ENCODE measurements at places on chromosomes 1 and 21. TPM values are rescaled to one million over a fixed set of nuclear protein-coding genes. Genes with fewer than 3 reads are reported as not detected.

- H3K4me3 ChIP-seq, result no peak overlapping the region
- peaks cover 3% of the 10 kb centered on the region for H3K27me3 ChIP-seq
These were observed 5.6 kb upstream of the LYST start for GRCh38 chr1:235872270-235872669.

DNA sequence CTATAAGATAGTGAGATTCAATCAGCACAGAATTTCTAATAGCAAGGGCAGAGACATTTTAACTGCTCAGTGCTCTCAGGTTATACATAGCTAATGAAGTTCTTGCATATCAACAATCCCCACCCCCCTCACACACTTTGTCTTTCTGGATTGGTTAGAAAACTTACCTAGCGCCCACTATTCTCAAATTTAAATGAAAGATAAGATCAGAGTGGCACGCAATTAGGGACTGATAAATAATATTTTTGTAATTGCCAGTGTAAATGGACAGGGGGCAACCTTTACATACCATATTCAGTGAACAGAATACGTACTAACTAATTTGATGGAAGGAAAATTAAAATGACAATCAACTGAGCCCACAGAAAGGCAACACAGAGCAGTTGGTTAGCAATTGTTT is 11.7 kb downstream of the SELL start:
- no peak for DNase-seq
- no peaks in the 10 kb centered on the region for H3K27me3 ChIP-seq
- peaks cover 5% of the 10 kb centered on the region for H3K4me1 ChIP-seq
- no peak overlapping the region for H3K27ac ChIP-seq
- H3K36me3 ChIP-seq, result no peaks in the 10 kb centered on the region
- H3K4me3 ChIP-seq, result no peak overlapping the region

DNA sequence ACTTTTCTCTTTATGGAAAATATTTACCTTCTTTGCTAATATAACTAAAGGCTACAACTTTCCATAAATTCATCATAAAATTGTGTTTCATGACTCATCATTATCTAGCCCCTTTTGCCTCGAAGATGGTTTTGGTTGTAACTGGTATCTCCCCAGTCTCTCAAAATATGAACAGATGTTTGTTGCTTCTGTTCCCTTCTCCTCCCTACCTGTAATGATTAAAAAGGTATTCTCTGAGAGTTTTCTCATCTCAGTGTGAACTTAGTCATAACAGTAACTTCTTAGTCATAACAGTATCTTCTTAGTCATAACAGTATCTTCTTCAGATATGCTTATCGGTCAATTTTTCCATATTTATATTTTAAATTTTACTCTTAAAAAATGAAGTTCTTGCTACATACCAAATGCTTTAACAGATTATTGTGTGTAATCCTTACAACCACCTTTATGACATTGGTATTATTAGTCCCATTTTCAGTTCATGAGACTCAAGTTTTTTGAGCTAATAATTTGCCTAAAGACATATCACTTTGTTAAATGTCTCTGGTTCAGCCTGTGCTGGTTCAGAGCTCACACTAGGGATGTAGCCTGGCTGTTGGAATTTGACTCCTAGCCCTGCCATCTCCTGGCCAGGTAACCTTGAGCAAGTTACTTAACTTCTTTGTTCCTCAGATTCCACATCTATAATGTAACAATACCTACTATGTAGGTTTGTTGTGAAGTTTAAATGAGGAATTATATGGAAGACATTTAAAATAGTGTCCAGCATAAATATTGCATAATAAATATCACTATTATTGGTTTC is 32.6 kb downstream of the ATP1B1 start:
- H3K27me3 ChIP-seq, result no peaks in the 10 kb centered on the region
- no peaks in the 10 kb centered on the region for H3K36me3 ChIP-seq
- H3K27ac ChIP-seq, result no peak overlapping the region
- H3K4me1 ChIP-seq, result no peaks in the 10 kb centered on the region

DNA sequence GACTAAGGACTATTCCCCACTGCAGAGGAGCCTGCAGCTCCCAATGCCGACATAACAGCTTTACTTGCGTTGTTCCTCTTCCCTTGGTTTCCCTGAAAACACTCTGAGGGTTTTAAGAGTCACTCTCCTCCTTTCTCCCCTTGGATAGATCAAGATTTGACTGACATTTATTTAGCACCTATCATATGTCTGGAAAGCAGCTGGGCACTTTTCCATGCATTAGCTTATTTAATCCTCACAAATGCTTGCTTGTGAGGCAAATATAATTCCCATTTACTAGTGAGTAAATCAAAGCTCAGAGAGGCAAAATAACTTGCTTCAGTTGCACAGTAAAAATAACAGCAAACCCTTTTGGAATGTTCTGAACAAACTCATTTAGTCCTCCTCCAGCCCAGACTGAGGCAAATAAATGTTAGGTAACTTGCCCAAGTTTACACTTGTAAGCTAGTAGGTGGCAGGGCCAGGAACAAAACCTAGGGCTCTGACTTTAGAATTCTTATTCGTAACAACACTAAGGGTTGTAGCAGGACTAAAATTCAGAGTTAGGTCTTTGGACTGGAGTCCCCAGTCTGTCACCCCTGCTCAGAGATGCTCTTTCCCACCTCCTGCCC is 81.4 kb downstream of the KCND3 start:
- no peak overlapping the region for H3K27ac ChIP-seq
- no peaks in the 10 kb centered on the region for H3K27me3 ChIP-seq
- H3K4me3 ChIP-seq, result no peak overlapping the region

DNA sequence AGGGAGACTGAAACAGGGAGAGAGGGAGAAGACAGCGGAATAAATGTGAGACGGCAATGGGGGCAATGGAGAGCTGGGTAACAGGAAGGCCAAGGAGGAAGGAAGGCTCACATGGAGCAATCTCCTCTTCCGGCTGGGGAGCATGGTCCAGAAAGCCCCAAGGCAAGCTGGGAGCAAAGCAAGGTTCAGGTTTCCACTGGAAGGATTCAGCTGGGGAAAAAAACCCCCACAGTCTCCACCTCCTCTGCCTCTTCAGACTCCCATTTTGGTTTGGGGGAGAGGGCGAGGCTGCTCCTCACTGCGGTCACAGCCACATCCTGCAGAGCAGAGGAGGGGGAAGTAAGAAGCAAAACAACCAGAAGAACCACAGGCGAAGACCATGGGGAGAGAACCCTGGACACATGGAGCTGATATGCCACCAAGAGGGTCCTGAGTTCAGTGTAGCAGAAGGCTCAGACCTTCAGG is 650 bp downstream of the TNFAIP8L2 start:
- peaks cover 18% of the 10 kb centered on the region for H3K4me1 ChIP-seq
- peaks cover 16% of the 10 kb centered on the region for H3K36me3 ChIP-seq
- H3K27ac ChIP-seq, result no peak overlapping the region
- no peak for DNase-seq
- H3K27me3 ChIP-seq, result no peaks in the 10 kb centered on the region

TMEM61 gene
- total RNA-seq, result not detected

DNA sequence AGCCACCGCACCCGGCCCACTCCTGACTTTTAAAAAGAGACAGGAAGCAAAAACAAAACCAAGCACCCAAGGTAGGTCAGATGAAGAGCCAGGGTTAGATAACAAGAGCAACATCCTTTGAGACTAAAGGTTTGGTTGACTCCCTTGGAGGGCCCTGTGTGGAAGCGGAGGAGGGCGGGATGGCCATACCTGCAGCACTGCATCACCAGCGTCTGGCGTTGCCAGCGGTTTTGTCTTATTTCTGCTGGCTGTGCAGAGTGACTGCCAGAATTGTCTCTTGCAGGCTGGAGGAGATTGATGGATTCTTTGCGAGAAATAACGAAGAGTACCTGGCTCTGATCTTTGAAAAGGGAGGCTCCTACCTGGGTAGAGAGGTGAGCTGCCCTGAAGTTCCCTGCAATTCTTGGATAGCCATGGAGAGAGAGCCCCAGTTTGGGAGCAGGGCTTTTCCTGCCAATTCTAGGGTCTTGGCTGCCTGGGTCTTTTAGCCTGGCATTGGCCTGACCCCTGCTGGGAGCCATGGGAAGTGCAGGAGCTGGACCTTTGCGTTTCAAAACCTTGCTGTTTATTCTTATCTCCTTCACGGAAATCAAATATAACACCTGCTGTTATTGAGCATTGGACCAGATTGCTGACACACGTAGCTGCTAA is 24.0 kb downstream of the QSOX1 start:
- H3K4me1 ChIP-seq, result no peaks in the 10 kb centered on the region
- H3K27ac ChIP-seq, result no peak overlapping the region
- DNase-seq, result peak; percentile 64

DNA sequence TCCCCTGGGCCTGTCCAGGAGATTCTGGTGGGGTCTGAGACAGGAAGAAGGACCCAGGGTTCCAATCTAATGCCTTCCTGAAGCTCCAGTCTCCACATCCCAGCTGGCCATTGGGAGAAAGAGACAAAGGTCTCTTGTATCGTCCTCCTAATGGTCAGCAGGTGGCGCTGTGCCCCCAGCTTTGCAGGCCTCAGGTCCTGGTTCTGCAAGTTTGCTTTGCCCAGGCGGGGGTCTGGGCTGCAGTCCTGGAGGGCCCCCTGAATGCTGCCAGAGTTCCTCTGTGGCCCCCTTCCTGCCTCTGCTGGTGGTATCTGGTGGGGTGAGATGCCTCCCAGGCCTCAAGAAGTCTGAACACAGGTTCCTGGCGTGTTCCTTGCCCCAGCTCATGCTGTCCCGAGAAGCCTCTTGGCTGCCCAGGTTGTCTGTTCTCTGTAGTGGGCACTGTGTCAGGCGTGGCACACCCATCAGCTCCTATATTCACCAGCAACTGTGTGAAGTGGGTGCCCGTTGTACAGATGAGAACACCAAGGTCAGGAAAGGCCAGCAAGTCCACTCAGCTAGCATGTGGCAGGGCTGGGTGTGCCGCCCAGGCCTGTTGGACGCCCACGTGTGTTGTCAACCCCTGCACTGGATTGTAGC is 33.8 kb upstream of the CSF3R start:
- no peak overlapping the region for H3K27ac ChIP-seq
- H3K4me1 ChIP-seq, result no peaks in the 10 kb centered on the region
- DNase-seq, result peak; percentile 43
- H3K27me3 ChIP-seq, result peaks cover 1% of the 10 kb centered on the region

DNA sequence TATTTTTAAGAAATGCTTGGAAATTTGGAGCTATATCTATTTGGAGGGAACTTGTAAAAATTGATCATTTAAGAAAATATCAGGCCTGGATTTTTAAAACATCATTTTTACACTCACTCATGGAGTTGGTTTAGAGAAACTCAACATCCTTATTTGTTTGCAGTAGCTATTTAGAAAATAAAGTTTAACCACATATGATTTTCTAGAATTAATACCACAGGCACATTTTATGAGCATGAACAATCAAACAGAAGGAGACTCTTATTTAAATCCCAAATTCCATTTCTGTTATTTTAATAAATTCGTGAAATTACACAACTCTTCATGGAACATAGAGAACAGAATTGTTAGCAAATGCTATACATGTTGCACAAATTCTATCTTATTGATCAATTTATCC is 3.2 kb downstream of the CDKN2C start:
- no peaks in the 10 kb centered on the region for H3K36me3 ChIP-seq
- no peak overlapping the region for H3K27ac ChIP-seq
- H3K4me3 ChIP-seq, result no peak overlapping the region
- no peak for DNase-seq

NOL9 gene
- 39.7 TPM for total RNA-seq

GRCh38 chr1:148308832-148309458 is 156.9 kb upstream of the NBPF11 start:
- no peak overlapping the region for H3K4me3 ChIP-seq
- H3K4me1 ChIP-seq, result no peaks in the 10 kb centered on the region
- no peak for DNase-seq
- H3K27ac ChIP-seq, result no peak overlapping the region
- H3K36me3 ChIP-seq, result no peaks in the 10 kb centered on the region

GPR52 gene
- total RNA-seq, result 2.2 TPM

PGLYRP4 gene
- not detected for total RNA-seq

- peaks cover 33% of the 10 kb centered on the region for H3K4me1 ChIP-seq
- no peak overlapping the region for H3K27ac ChIP-seq
- H3K27me3 ChIP-seq, result no peaks in the 10 kb centered on the region
- H3K36me3 ChIP-seq, result no peaks in the 10 kb centered on the region
These were observed 15.7 kb upstream of the UMODL1 start for GRCh38 chr21:42055425-42055824.

GRCh38 chr1:156560585-156561163 is 11.7 kb downstream of the IQGAP3 start:
- H3K36me3 ChIP-seq, result peaks cover 23% of the 10 kb centered on the region
- H3K27me3 ChIP-seq, result no peaks in the 10 kb centered on the region
- no peak overlapping the region for H3K4me3 ChIP-seq
- no peak for DNase-seq
- H3K4me1 ChIP-seq, result no peaks in the 10 kb centered on the region

- H3K36me3 ChIP-seq, result no peaks in the 10 kb centered on the region
- H3K4me1 ChIP-seq, result peaks cover 3% of the 10 kb centered on the region
- DNase-seq, result no peak
- no peak overlapping the region for H3K27ac ChIP-seq
- no peaks in the 10 kb centered on the region for H3K27me3 ChIP-seq
These were observed 473 bp upstream of the BRDT start for GRCh38 chr1:91948501-91949355.

DNA sequence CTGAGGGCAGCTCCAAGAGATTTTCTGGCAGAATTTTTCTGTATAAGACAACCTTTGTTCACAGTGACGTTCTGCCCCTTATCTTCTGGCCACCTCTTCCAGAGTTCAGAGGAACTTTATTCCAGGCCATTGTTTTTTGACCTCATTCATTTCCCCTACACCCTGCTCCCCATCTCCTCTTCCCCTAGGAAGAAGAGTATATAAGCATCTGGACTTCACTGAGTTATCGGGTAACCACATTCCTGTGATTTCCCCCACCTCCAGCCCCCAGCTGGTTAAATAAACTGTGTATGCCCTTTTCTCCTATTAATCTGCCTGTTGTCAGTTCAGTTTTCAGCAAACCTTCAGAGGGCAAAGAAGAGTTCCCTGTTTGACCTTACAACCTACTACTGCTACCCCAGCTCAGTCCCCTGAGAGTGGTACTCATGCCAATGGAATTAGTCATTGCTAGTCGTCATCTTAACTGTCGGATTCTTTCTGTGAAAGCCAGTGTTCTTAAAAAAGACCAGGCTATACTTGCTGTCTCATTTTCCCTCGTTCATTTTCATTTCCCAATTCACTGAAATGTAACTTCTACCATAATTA is 14.3 kb upstream of the ALG14 start:
- no peaks in the 10 kb centered on the region for H3K27me3 ChIP-seq
- H3K4me3 ChIP-seq, result no peak overlapping the region
- DNase-seq, result peak; percentile 84

GRCh38 chr1:69836971-69837636 is 269.4 kb downstream of the LRRC7 start:
- no peak overlapping the region for H3K4me3 ChIP-seq
- H3K27ac ChIP-seq, result no peak overlapping the region
- H3K36me3 ChIP-seq, result no peaks in the 10 kb centered on the region
- no peaks in the 10 kb centered on the region for H3K4me1 ChIP-seq

ARHGEF10L gene
- total RNA-seq, result 5.2 TPM

GRCh38 chr1:16189003-16189402 is 23.4 kb downstream of the ARHGEF19 start:
- peaks cover 5% of the 10 kb centered on the region for H3K4me1 ChIP-seq
- DNase-seq, result no peak
- H3K27ac ChIP-seq, result no peak overlapping the region
- H3K36me3 ChIP-seq, result no peaks in the 10 kb centered on the region

SPRR3 gene
- total RNA-seq, result not detected

FCRLB gene
- 0.62 TPM for total RNA-seq

GRCh38 chr21:34724857-34725195 is 56.0 kb downstream of the CLIC6 start:
- no peak overlapping the region for H3K27ac ChIP-seq
- no peaks in the 10 kb centered on the region for H3K4me1 ChIP-seq
- no peak overlapping the region for H3K4me3 ChIP-seq
- H3K27me3 ChIP-seq, result peaks cover 11% of the 10 kb centered on the region
- no peak for DNase-seq
- no peaks in the 10 kb centered on the region for H3K36me3 ChIP-seq

- H3K27me3 ChIP-seq, result peaks cover 8% of the 10 kb centered on the region
- no peak overlapping the region for H3K27ac ChIP-seq
- peaks cover 18% of the 10 kb centered on the region for H3K4me1 ChIP-seq
These were observed 11.4 kb upstream of the PADI3 start for GRCh38 chr1:17237561-17237903.

SPRR2B gene
- total RNA-seq, result not detected

Measured in endothelial cell of umbilical vein (primary cell).